ENCODE measurements at places on chromosomes 3 and 15.
A peak's percentile ranks its signal among the peaks of the same experiment; 100 is the strongest.

- DNase-seq = no peak
These were observed 148.0 kb downstream of the TP63 start for GRCh38 chr3:189779166-189779565.

DNA sequence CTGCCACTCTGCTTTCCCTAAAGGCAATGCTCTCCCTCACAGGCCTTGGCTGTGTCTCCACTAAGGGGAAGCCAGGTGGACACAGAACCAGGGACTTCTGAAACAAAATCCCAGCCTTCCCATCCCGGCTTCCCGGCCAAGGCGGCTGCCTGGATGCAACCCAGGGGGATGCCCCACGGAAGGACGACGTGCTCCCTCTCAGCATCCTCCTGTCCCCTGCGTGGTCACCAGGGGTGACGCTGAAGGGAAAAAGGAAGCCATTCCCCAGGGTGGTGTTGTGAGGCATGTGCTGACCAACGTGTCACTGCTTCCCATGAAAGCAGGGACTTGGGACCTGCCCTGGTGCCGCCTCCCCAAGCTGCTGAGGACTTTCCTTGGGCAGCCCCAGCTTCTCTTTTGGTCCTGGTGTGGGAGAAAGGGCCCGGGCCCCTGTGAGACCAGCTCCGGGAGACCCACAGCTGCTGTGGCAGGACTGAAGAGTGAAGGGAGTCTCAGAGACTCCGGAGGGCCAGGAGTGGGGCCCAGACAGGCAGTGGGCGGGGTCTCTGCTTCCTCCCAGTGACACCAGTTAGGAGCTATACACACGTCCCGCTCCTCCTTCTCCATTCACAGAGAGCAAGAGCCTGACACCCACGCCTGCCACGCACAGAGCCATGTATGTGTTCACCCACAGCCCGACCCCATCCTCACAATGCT lies 139.2 kb downstream of the NUP210 start:
- DNase-seq = no peak

DNA sequence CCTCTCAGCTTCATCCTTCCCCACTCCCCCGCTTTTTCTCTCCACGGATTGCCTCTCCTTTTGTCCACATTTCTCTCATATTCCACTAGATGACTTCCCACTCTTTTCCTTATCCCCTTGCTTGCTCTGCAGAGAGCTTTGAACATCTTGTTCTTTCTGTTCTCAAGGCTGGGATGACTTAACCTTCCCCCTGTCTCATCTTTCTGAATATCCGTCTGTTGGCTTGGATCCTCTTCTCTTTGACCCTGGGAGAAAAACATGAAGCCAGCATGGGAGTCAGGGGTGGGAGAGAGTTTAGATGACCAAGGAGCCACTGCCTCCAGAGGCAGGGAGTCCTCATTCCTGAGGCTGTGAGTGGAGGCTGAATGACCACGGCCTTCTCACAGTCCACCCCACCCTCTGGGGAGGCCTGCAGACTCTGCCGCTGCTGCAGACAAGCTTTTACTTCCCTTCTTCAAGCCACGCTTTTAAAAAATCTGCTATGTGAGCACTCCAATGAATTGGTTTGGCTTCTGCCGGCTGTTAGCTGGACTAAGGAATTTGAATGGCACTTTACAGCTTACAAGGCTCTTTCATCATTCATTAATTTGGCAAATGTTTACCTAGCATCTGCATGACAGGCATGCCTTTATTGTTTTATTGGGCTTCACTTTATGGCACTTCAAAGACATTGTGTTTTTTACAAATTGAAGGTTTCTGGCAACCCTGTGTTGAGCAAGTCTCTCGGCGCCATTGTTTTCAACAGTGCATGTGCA lies 111.6 kb upstream of the SLC6A6 start:
- peak; percentile 52 for DNase-seq

DNA sequence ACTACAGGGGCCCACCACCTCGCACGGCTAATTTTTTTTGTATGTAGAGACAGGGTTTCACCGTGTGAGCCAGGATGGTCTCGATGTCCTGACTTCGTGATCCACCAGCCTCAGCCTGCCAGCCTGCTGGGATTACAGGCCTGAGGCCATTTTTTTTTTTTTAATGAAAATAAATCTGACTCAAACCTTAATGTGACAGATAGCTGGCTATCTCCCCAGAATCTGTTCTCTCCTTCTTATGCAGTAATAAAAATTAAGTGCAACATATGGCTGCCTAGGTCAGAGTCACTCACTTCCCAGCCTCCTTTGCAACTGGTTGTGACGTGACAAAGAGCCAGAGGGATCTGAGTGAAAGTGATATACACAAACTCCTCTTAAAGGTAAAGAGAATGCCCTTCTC lies 53.0 kb downstream of the ZNF148 start:
- peak; percentile 76 for DNase-seq

GRCh38 chr15:87841426-87841998 lies 415.0 kb downstream of the NTRK3 start:
- no peak for DNase-seq

- DNase-seq = no peak
These were observed 480.9 kb downstream of the ROBO1 start for GRCh38 chr3:79286882-79287281.

DNA sequence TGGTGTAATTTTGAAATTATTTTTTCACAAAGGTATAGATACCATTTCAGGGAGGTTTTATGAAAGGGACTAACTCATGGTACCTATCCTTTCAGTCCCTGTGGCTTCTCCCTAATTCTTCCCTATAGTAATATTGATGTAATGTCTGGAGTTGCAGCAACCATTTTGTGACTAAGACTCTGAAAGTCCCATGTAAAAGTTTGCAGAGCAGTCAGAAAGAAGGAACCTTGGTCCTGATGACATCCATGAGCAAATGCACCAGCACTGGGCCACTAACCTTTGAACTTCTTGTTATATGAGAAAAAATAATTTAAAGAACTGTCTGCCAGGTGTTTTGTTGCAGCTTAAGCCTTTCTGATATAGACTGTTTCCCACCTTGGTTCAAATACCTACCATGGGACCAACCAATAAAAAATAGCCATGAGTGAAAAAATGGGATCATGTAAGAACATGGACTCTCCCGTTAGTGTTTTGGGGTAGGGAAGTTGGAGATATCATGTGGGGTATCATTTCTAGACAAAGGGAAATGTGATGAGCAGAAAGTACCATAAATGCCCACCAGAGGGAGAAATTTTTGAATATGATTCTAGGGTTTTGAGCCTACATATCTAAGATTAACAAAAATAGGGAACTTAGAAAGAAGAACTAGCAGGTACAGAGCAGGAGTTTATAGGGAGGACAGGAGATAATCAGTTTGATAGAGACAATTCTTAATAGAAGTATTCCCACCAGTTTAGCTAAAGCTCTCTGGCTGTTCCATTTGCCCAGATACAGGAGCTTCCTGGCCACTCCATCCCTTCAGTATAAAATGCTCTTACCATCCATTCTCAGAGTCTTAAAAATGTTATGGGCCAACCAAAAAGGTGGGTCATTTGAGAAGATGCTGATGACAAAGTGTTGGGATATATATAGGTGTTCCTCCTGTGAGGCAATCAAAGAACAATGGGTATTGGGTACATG lies 3.4 kb upstream of the CPOX start:
- DNase-seq = peak; percentile 55

- no peak for DNase-seq
These were observed 225.8 kb upstream of the ALCAM start for GRCh38 chr3:105140899-105141367.

GRCh38 chr3:108713009-108713516 lies 44.1 kb downstream of the RETNLB start:
- no peak for DNase-seq

- no peak for DNase-seq
These were observed 122.7 kb upstream of the MNS1 start for GRCh38 chr15:56587686-56588085.

GRCh38 chr3:158713094-158713499 lies 19.2 kb downstream of the RARRES1 start:
- peak; percentile 60 for DNase-seq

DNA sequence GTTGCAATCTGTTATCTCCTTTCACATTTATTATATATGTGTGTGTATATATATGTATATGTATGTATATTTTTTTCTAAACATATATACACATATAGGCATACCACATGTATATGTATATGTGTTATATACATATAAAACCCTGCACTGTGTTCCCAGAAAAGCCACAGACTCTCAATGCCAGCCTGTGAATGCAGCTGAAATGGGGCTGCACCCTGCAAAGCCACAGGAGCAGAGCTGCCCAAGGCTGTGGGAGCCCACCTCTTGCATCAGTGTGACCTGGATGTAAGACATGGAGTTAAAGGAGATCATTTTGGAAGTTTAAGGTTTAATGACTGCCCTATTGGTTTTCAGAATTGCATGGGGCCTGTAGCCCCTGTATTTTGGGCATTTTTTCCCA lies 762.3 kb upstream of the ARPP21 start:
- DNase-seq = no peak

DNA sequence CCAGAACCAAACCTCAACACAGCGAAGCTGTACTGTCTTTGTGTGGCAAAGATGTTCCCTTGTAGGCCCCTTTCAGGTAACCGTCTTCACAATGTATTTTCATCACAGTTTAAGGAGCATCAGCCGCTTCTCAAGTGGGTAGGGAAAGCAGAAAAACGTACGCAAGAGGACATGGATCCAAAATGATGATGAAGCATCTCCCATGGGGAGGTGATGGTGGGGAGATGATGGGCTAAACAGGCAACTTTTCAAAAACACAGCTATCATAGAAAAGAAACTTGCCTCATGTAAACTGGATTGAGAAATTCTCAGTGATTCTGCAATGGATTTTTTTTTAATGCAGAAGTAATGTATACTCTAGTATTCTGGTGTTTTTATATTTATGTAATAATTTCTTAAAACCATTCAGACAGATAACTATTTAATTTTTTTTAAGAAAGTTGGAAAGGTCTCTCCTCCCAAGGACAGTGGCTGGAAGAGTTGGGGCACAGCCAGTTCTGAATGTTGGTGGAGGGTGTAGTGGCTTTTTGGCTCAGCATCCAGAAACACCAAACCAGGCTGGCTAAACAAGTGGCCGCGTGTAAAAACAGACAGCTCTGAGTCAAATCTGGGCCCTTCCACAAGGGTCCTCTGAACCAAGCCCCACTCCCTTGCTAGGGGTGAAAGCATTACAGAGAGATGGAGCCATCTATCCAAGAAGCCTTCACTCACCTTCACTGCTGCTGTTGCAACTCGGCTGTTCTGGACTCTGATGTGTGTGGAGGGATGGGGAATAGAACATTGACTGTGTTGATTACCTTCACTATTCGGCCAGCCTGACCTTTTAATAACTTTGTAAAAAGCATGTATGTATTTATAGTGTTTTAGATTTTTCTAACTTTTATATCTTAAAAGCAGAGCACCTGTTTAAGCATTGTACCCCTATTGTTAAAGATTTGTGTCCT lies 60.0 kb downstream of the AAGAB start:
- peak; percentile 40 for DNase-seq

DNA sequence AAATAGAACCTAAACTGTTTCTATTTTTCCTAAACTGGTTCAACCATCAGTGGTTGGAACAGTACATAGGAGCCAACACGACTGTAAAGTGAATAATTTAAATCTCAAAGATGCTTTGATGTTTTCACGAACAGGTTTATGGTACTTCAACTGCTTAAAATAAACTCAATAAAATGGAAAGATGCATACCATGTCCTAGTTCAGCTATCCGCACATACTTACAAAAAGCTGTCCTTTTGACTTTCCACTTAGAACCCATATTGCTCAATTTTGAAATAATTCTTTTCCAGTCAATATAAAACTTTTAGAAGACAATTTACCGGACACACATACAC lies 902 bp downstream of the CMTM6 start:
- no peak for DNase-seq

- no peak for DNase-seq
These were observed 51.6 kb upstream of the CMTM8 start for GRCh38 chr3:32186876-32187275.

- no peak for DNase-seq
These were observed 218.1 kb downstream of the TP63 start for GRCh38 chr3:189849262-189849661.

- DNase-seq = no peak
These were observed 28.8 kb downstream of the SAMMSON start for GRCh38 chr3:70028361-70028760.

GRCh38 chr3:23762759-23763477 lies 42.8 kb upstream of the UBE2E1 start:
- peak; percentile 58 for DNase-seq

- DNase-seq = peak; percentile 47
These were observed 332.3 kb downstream of the ERC2 start for GRCh38 chr3:56135941-56136340.

DNA sequence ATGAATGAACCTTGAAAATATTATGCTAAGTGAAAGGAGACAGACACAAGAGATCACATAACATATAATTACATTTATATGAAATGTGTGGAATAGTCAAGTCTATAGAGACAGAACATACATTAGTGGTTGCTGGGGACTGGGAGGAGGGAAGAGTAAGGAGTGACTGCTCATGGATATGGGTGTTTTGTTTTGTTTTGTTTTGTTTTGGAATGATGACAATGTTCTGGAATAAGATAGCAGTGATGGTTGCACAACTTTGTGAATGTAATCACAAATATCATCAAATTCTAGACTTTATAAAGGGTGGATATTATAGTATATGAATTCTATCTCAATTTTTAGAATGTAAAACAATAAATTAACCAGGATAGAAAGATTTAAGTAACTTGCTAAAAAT lies 57.4 kb upstream of the PHLDB2 start:
- peak; percentile 59 for DNase-seq

GRCh38 chr15:29135702-29136646 lies 133.6 kb downstream of the NSMCE3 start:
- DNase-seq = no peak

DNA sequence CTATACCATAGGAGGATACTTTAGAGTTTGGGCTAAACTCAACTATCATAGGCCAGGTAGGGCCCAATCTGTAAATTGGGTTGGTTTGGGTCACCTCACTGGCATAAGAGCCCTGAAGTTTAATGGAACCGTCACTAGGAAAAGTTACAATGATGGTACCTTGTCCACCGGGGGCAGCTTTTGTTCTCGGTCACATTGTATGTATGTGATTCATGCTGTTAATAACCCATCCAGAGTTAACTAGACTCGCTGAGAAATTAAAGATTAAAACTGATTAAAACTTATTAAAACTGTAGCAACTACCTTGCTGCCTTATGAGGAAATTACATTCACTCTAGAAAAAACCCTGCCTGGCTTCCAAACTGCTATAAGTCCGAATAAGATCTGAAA lies 145.0 kb upstream of the TMCO5A start:
- no peak for DNase-seq

GRCh38 chr3:178526291-178526690 lies 9.9 kb upstream of the KCNMB2 start:
- DNase-seq = no peak

DNA sequence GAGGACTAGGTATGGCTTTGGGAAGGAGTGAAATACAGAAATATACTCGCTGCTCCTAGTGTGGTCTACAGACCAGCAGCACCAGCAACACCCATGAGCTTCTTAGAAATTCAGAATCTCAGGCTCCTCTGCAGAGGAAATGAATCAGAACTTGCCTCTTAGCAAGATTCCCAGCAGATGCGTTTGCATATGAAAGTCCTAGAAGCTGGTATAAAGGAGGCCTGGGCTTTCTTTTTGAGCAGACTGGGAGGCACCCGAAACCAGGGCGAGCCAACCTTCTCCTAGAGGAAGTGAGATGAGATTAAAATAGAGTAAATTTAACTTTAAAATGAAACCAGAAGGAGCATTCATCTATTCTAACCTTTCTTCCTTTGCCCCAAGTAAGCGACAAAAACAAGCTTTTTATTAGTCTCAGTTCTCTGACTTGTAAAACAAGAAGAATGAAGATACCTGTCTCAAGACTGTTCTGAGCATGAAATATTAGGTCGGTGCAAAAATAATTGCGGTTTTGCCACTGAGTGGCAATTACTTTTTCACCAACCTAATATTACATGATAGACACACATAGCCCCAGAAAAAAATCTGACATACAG lies 140.0 kb downstream of the PDZRN3 start:
- DNase-seq = peak; percentile 40

- peak; percentile 36 for DNase-seq
These were observed 21.4 kb downstream of the TBC1D2B start for GRCh38 chr15:78055919-78056713.
